ENCODE measurements at places on chromosomes 2 and 18.

- DNase-seq = no peak
These were observed 8.1 kb downstream of the CHN1 start for GRCh38 chr2:174997110-174997509.

GRCh38 chr18:24876266-24876665 lies 415.8 kb downstream of the HRH4 start:
- no peak for DNase-seq

GRCh38 chr2:234865586-234865985 lies 86.2 kb upstream of the SH3BP4 start:
- no peak for DNase-seq

GRCh38 chr2:220078439-220078838 lies 451.0 kb downstream of the SLC4A3 start:
- DNase-seq = peak; percentile 77

Measured in muscle of arm (tissue), 14 donors.